ENCODE measurements at places on chromosomes 2 and 18. TPM values are rescaled to one million over a fixed set of nuclear protein-coding genes. Genes with fewer than 3 reads are reported as not detected.

Gene SLC5A7
- 0.09 TPM for polyA plus RNA-seq

Gene CNTNAP5
- not detected for polyA plus RNA-seq

Gene ARHGEF33
- polyA plus RNA-seq, result 0.29 TPM

Gene DES
- polyA plus RNA-seq, result 9,146 TPM

Gene CPLX4
- polyA plus RNA-seq, result not detected

Gene FLACC1
- polyA plus RNA-seq, result 4.1 TPM

Gene GULP1
- polyA plus RNA-seq, result 3.5 TPM

Gene FAM237A
- not detected for polyA plus RNA-seq

GRCh38 chr2:234393354-234393753, 103.5 kb downstream of the ARL4C start:
- no peak for DNase-seq

- DNase-seq, result no peak
Measured at GRCh38 chr2:152486737-152487400, 151.9 kb downstream of the FMNL2 start.

DNA sequence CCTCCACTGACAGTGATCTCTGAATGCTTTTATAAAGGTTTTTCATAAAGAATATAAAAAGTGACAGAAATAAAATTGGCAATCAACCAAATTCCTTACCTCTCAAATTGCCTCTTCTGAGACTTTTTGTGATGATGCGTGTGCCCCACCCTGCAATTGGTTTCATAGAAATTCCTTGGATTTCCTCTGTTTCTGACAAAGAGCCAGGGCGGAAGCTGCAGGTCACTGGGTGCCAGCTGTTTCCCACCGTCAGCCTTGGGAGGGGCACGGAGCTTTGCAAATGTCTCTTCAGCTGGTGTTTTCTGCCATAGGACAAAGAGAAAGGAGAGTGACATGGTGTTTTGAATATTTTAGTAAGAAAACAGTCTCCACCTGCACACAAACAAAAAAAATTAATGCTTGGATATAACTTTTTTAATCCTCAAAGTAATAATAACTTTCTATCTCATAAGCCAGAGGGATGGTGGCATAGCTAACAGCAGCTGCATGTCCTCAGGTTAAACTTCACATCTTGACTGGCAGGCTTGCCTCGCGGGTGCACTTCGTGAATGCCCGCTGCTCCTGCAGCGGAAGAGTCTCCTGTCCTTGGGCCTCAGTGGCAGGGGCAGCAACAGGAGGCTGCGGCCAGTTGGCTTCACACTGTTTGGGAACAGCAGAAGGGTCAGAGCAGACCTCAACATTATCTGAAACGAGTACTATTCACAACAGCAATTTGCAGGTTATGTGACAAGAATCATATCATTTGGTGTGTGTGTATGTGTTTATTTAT, 24.7 kb downstream of the AGAP1 start:
- peak; percentile 28 for DNase-seq

DNA sequence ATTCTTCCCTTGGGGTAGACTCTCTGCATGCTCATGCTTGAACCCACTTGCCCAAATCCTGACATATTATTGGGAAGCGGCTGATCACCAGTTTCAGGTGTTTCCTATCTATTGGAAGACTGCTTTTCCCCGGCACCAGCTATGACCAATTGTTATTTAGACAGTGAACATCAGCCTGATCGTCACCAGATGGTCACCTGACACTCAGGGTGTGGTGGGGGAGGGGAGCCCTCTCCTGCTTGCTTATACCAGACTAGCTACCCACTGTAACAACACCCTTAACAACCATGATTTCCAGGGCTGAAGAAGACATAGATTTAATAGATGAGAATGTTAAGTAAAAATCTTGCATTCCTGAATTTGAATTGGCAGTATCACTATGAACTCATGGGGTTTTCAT, 44.3 kb downstream of the RBM43 start:
- no peak for DNase-seq

GRCh38 chr2:101328474-101329007, 20.0 kb upstream of the RNF149 start:
- DNase-seq, result no peak

GRCh38 chr2:221649051-221649775, 77.1 kb upstream of the EPHA4 start:
- peak; percentile 56 for DNase-seq

DNA sequence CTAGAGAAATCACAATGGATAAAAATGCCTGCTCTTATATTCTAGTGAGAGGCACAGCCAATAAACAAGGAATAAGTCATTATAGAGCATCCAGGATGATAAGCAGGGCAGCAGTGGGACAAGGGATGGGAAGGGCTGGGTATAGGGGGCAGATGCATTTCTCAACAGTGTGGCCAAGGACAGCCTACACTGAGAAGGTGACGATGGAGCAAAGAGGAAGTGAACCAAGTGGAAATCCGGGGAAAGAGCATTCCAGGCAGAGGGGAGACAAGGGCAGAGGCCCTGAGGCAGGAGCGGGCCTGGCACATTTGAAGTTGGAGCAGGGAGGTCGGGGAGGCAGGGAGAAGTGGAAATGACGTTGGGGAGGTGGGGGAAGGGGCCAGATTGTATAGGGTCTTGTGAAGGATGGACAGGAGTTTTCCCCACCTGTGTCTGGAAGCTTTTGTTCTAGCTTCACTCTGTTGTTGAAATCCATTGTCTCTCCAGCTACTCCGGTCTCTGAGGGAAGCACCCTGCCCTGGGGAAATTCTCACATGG, 17.6 kb downstream of the TMEM177 start:
- DNase-seq, result no peak

GRCh38 chr2:57890464-57890863, 156.1 kb upstream of the VRK2 start:
- no peak for DNase-seq

GRCh38 chr2:128272601-128273468, 45.8 kb downstream of the HS6ST1 start:
- DNase-seq, result no peak

DNA sequence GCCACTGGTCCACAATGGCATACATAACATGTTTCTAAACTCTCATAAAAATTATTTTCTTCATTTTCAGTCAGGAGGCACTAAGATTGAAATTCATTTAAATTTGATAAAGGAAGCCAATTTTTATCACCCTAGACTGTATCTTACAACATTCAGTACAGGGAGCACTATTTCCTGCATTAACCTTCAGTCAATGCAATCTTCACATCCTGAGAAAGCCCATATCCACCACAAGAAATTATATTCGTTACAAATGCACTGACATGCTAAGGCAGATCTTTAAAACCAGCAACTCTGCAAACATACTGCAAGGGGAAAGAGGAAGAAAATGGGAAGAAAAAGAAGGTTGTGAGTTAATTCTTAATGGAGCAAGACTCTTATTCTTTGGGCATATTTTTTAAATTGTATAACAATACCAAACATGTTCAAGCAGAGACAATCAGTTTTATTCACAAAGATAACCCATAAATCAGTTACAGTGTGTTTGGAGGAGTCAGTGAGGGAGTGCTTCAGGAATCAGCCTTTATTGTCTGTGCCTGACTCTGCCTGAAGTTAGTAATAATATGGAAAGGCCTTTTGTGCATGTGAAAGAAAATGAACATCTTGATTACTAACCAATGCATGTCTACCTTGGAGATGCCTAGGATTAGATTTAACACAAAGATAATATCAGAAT, 370.1 kb downstream of the FBXO15 start:
- DNase-seq, result no peak

Measured in right cardiac atrium (tissue), 5 donors.